ENCODE measurements at places on chromosomes 2 and 18. TPM values are rescaled to one million over a fixed set of nuclear protein-coding genes. Genes with fewer than 3 reads are reported as not detected.
A peak's percentile ranks its signal among the peaks of the same experiment; 100 is the strongest.

Gene LOXHD1
- 2.6 TPM for polyA plus RNA-seq

Gene ARHGAP25
- polyA plus RNA-seq = 3.1 TPM

DNA sequence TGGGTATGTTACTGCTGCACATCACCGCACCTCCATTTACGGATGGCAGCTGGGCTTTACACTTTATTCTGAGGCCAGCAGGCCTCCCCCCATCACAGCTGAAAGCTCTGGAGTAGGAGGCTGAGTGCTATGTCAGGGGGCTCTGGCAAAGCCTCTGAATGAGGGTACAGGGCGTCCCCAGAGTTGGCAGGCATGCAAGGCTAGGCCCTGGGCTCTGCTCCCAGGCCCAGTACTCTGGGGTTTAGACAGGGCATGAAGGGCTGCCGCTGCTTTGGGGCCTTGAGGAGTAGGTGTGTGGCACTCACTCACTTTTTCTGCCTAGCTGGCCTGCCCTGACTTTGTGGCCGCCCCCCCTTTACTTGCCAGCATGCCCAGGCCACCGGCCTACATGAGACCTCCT is 90.8 kb downstream of the WDSUB1 start:
- no peak for DNase-seq

- DNase-seq = no peak
Measured at GRCh38 chr18:56927786-56928185, 219.1 kb upstream of the BOD1L2 start.

GRCh38 chr18:7604361-7604760 is 37.2 kb downstream of the PTPRM start:
- DNase-seq = peak; percentile 80

DNA sequence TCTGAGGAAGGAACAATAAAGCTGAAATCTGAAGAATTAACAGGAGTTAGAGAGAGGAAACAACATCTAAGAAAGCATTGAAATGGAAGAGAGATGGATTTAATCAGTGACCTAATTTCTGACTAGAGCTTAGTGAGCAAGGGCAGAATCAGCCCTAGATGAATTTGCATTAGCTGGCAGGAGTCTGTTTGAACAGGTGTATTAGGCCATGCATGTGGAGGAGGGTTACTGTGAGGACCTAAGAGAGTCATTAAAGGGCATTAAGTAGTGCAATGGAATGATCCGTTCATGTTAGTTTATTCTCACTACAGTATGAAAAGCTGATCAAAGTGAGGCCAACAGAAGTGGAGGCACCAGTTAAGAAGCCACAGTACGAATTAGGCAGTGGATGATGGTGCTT is 285.3 kb downstream of the GRB14 start:
- DNase-seq = no peak

- peak; percentile 93 for DNase-seq
Measured at GRCh38 chr2:176140513-176141317, 10.6 kb upstream of the HOXD4 start.

DNA sequence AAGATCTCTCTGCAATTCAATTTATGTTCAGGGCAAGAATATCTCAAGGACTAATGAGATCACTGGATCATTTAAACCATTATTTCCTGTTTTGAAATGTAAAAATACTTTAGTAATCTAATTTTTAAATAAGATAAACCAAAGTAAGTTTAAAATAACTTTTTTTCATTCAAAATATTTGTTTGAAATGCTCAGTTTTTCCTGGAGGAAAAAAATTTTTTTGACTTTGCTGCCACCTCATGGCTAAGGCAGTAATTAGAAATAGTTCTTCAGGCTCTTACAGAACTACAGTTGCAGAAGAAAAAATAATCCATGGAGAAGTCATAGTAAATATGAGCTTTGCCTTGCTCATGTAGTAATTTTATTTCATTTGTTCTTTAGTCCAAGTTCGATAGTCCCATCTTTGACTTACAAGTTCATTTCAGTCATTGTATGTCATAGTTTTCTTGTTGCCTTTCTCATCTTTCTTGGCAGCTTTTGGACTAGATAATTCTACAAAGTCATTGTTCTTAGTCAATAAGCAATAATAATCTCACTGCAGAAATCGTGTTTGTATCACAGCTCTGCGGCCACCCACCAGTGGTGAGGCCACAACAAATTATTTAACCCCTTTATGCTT is 127.4 kb downstream of the DPP4 start:
- peak; percentile 64 for DNase-seq

DNA sequence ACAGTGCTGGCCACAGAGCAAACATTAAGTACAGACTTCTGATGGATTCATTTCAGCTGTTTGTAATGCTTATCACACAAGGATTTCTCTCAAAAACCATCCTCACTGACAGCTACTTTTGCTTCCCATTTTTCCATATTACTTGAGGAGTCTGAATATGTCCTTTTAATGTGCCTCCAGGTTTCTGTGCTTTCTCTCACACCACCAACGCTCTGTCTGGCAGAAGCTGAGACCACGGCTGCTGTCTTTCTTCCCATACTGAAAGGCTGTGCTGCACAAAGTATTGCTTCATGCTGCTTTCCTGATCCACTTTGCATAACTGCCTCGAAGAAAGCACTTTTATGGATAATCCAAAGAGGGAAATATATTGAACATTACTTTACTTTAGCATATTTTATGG is 312.1 kb upstream of the ZEB2 start:
- no peak for DNase-seq

Gene GPR39
- polyA plus RNA-seq = 0.21 TPM

Gene CNDP1
- polyA plus RNA-seq = not detected

DNA sequence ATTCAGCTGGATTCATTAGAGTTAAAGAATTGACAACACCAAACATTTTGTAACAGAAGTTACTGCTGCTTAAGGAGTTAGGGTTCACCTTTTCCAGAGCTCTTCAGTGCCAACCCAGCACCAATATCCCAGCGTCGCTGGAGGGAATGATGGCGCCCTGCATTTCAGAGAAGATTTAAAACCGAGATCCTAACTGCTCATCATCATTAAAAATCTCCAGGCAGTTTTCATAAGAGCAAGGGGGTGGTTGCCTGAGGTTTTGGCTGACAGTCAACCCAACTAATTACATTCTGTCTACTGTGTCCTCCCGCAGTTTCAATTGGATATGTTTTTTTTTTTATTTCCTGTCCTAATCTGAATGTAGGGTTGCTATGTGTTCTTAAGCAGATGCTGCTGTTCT is 509.6 kb upstream of the TCF4 start:
- DNase-seq = no peak

DNA sequence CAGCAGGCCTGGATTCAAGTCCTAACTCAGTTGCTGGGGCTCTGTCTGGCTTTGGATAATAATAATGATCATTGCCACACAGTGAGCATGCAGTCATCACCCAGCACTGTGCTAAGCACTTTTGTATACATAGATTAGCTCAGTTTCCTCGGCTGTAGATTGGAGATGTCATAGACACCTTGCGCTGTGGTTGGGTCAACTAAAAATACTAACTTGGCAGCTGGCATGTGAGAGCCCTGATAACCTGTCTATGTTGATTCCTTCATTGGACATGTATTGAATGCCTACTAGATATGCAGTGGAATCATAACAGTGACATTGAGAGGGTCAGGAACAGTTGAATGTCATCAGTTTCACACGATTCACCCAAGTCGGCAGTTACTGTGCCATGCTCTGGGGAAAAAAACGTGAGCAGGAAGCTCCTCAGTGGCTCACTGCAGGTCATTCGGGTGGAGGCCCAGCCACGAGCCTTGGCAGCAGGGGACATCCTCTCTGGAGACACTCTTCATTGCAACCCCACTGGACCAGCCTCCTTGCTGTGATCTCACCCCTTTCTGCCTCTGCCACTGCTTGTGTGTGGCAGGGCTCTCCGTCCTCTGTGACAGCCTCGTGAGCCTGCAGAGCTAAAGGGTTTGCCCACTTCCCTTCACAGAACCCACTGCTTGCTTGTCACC is 85.3 kb downstream of the NPAS2 start:
- no peak for DNase-seq

Gene HMSD
- polyA plus RNA-seq = not detected

GRCh38 chr2:226845386-226846116 is 9.7 kb downstream of the RHBDD1 start:
- DNase-seq = no peak

DNA sequence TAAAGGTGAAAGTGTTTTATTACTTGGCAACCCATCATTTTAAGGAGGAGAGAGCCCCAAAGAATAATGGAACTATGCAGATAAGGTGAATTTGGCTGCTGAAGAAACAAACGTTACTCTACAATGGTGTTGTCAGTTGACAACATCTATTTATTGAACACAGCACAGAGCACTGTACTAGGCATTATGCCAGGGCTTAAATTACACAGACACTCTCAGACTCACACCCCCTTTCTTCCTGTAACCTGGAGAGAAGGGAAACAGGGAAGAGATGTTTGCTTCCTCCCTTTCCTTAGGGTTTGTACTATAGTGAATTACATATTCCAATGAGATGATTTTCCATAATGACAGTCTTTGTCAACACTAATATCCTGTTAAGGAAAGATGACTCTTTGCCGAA is 94.0 kb upstream of the ATP5MC3 start:
- DNase-seq = no peak

DNA sequence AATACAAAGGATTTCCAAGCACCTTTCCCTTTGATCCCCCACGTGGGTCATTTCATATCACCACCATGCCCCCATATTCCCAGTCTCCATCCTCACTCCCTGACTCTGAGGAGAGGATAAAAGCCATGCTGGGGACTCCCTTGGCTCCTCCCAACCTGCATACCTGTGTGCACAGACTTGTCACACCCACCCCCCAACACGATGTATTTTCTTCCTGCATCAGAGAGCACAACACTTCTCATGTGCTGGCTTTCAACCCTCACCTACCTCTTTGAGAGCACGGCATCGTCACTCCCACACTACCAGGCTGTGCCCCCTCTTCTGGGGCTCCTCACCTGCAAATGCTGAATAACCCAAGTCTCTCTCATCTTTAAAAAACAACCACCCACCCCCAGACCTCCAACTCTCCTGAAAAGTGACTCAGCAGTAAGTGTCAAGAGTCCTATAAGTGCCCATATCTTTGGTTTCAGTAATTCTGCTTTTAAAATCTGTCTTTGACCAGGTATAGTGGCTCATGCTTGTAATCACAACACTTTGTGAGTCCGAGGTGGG is 53.1 kb downstream of the AP1S3 start:
- no peak for DNase-seq

- DNase-seq = no peak
Measured at GRCh38 chr18:76708071-76708721, 114.2 kb upstream of the ZNF236 start.

All from muscle of leg (tissue), 16 donors.